AG04450 (cell line): ENCODE measurements at places on chromosomes 12 and 14. TPM values are rescaled to one million over a fixed set of nuclear protein-coding genes. Genes with fewer than 3 reads are reported as not detected.

GRCh38 chr14:81386290-81386745, 13.8 kb downstream of the STON2 start:
- DNase-seq: no peak

DNA sequence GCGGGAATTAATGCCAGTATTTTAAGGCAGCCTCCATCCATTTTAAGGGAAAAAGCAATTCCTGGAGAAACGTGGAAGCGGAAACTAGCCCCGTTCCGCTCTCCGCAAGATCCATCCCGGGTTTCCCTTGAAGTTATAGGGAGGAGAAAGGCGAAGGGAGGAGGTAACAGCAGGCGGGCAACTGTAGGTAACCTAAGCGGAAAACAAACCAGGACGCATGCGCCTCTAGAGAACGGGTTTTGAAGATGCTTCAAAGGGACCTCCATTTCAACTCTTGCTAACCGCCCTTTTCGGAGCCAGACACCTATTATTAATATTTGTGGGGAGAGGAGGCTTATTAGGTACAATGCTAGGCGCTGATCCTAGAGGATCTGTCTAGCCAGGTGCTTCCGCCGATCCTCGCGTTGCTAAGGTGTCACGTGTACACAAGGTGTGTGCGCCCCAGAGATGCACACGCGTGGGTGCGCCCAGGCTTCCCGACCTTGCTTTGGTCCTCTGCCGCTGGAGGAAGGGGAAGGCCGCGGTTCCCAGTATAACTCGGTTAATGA, 6.2 kb downstream of the TBX5 start:
- DNase-seq: peak; percentile 74

CFAP54 gene
- 0.82 and 1.2 TPM in 2 replicates for polyA plus RNA-seq

- DNase-seq: no peak
These were observed 237.2 kb downstream of the FBXL14 start for GRCh38 chr12:1357171-1357570.

VTI1B gene
- 110 and 127 TPM in 2 replicates for polyA plus RNA-seq

- DNase-seq: no peak
These were observed 35.3 kb upstream of the ANKRD9 start for GRCh38 chr14:102544747-102545460.

ST8SIA1 gene
- polyA plus RNA-seq: 0.04 and 0.26 TPM in 2 replicates

DNA sequence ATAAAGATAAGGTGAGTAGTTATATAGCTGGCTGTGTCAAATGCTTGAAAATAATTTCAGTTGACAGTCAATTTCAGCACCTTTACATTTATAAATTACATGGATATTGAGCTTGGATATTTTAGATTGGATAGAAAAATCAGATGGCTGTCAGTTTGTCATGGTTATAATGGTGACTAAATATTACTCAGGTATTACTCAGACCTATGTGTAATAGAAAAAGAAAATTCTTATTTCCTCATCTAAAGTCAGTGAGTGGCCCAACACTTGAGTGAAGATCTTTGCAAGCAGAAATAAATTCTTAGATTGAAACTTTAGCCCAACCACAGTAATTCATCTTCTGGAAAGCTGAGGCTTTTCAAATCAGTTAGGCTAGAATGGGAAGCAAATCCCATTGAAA, 354.4 kb downstream of the NAV3 start:
- DNase-seq: no peak

- DNase-seq: no peak
These were observed 1.1 kb upstream of the KRT3 start for GRCh38 chr12:52796839-52797528.

DNA sequence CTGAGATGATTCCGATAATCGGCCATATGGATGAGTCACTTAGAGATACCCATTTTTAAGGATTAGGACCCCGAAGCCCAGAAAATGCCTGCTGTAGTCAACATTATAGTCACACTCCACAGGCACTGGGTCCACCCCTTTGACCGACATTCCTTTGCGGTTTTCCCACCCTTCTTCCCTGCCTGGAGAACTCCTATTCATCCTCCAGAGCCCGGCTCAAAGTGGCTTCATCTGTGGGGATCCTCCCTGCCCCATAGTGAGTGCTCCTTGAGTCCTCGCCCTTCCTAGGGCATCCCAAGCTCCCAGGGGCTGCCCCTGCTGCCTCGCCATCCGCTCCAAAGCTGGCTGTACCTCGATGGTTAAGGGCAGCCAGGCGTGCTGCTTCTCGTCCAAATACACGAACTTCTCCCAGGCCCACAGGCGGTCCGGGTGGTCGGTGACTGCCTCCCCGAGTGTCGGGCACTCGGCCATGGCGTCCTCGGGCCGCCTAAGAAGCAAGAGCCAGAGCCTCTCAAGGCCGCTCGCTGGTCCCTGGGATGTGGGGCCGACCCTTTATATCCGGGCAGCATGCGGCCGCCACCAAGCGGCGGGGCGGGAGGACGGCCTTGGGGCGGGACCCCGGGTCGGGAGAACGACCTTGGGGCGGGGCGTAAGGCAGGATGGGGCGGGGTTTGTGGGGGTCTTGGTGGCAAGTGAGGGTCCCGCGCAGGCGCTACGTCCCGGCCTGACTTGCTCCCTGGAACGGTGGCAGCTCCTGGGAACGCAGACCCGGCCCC, at the start of gene TCL1A:
Gene TCL1A, minus strand, starts transcription at position 530 of the 776 bp plus-strand sequence. Its CDS starts 59 bp downstream, at position 471.
- DNase-seq: no peak

CLEC9A gene
- not detected in 2 replicates for polyA plus RNA-seq

DNA sequence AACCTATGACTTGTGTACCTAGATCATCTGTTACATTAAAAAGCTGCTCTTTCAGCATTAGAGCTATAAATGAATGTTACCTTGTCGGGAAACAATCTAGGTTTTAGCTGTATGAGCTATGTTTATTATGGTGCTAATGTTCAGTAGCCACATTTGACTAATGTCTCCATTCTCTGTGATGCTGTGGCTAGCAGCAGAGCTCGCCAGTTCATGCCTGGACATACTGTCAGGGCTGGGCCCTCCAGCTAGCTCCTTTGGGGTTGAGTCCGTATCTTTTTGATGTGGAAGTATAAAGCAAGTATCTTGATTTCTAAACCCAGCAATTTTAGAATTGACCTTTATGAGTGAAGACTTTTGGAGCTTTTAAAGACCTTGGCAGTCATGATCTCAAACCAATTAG, 36.1 kb downstream of the USP44 start:
- no peak for DNase-seq
